ENCODE measurements at places on chromosomes 7 and 10.

DNA sequence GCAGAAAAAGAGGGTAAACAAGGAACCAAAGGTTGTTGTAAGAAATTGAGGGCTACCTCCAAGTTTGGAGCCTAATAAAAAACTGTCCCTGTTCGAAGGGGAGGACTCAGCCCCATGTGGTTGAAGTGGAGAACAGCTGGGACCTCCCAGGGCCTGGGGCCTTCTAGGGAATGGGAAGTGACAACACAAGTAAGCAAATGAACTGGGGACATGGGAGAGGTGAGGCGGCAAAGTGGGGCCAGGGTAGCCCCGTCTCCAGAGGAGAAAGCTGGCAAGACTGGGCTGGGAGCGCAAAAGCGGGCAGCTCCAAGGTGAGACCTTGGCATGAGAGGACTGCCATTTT, 198.1 kb downstream of the ZNF438 start:
- DNase-seq, result no peak

- no peak for DNase-seq
Observed at GRCh38 chr7:16925609-16926008, 43.8 kb upstream of the AGR3 start.

GRCh38 chr7:99461221-99461620, 4.7 kb downstream of the ATP5MF start:
- DNase-seq, result no peak

DNA sequence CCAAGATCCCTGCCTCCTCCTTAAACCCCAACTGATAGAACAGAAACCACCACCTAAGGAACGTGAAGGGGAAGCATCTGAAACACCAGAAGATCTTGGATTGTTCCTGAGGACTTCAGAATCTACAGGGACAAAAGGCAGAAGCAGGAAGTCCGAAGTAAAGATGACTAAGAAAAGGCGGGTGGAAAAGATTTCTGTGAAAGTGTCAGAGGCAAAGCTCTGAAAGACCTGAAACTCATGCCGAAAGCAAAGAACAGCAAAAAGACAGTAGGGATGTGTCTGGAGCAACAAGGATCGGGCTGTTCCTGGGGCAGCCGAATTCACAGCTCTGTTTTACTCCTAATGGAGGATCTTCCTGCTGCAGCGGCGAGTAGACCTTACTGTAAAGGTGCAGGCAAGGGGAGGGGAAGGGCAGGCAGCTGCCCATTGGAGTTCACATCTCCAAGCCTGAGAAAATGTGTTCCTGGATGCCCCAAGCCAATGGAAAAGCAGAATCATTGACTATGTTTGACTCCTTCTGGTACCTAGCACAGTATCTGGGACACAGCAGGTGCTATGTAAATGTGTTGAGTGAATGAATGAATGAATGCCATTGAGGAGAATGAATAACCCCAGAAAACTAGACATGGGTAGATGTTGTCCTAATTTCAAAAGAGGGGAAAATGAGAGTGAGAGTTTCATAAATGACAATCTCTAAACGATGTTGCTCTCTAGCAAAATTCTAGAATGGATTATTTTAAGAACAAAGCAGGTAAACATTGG, 40.4 kb downstream of the PDIA4 start:
- no peak for DNase-seq

DNA sequence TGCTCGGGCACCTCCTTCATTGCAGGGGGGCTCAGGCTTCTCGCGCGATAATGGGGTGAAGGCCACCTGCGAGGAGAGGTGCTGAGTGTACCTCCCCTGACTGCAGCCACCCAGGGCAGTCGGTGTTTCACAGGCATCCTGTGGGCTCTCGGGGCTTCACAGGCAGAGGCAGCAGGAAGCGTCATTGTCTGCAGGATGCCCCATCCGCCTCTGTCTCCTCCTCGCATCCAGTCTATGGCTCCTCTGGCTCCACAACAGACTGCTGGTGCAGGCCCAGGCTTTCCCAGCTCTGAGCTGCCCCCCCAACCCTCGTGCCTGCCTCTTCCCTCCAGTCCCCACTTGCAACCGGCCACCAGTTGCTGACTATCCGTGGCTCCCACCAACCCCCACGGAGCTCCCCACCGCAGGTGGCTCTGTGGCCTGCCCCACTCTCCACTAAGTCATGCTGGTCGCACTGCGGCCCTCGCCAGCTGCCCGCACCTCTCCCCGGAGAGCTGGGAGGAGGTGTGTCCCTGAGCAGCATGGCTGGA, 36.5 kb downstream of the CAMK2B start:
- DNase-seq, result no peak

DNA sequence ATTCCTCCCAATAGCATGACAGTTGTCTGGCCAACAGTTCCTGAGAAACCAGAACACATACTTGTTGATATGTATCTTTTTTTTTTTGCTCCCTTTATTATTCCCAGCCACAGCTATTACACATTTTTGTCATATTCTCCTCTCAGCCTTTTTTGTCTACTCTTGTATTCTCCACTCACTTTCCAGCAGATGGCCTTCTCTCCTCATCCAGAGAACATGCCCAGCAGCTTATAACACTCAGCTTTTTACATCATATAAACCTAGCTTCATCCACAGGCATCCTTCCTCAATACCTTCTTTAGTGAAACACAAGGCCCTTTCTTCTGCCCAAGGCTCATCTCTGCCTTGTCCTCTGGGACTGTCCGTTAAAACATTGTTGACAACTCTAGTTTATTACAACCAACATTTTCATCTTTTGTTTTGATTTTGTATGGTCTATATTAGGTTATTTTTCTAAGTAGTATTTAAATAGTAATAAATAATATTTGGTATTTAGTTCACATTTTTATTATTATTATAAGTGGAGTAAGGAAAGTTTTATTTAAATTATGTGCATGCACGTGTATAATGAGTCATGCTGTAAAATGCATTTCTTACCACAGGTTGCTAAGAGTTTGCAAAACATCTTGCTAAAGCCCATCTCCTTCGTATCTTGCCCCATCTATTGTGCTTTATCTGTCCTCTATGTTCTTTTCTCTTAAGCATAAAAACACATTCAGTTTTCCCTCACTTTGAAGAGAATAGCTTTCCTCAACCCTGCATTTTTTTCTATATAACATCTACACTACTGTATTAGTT, 101.5 kb downstream of the ORC5 start:
- no peak for DNase-seq

DNA sequence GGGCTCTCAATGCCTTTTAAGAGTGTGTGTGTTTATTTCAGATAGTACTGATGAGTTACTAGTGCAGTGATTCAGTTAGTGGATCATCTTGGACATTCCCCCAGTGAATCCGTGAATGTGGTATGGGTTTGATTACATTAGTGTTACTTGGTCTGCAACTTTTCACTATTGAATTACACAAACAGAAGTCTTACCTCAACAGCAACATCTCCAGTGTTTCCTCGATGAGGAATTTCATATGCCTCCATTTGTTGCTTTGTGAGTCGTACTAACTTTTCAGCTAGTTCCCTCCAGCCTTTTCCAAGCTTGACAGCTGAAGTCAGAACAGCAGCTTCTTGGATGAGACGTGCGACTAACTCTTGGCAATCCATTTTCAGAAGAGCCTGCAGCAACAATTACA, 63.2 kb downstream of the MACC1 start:
- no peak for DNase-seq

GRCh38 chr10:97259119-97259518, 33.3 kb downstream of the ARHGAP19 start:
- DNase-seq, result no peak

- DNase-seq, result no peak
Observed at GRCh38 chr10:13758756-13759155, 172.0 kb downstream of the PRPF18 start.

- no peak for DNase-seq
Observed at GRCh38 chr7:45104844-45105587, 6.5 kb downstream of the TBRG4 start.

GRCh38 chr7:65379318-65379717, 5.7 kb downstream of the ZNF92 start:
- DNase-seq, result no peak

DNA sequence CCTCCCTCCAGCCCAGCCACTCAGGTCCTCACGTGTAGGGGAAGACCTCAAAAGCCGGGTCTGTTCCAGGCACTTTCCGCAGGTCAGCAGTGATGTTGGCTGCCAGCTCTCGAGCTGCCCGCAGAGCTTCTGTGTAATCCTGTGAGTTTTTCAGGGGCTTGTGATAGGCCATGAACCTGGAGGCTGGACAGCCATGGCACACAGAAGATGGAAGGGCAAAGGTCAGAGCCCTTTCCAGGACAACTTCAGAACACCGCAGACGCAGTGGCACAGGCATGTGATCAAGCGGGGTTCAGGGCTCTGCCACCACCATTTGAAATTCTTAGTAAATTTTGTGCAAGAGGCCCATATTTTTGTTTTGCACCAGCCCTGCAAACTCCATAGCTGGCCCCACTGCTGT, 24.0 kb downstream of the NPC1L1 start:
- DNase-seq, result no peak

GRCh38 chr7:106166651-106167342, 54.7 kb upstream of the SYPL1 start:
- DNase-seq, result no peak

- no peak for DNase-seq
Observed at GRCh38 chr10:114103284-114103683, 59.6 kb downstream of the ADRB1 start.

DNA sequence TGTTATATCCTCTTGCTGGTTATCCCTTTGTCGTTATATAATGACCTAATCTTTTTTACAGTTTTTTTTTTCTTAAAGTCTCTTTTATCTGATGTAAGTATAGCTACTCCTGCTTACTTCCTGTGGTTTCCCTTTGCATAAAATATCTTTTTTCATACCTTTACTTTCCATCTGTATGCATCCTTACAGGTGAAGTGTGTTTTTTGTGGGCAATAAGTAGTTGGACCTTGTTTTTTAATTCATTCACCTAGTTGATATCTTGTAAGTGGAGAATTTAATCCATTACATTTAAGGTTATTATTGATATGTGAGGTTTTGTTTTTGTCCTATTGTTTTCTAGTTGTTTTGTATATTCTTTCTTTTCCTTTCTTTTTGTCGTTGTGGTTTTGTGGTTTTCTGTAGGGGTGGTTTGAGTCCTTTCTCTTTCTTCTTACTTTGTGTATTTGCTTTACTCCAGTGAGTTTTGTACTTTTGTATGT, 168.6 kb downstream of the MLLT10 start:
- no peak for DNase-seq

DNA sequence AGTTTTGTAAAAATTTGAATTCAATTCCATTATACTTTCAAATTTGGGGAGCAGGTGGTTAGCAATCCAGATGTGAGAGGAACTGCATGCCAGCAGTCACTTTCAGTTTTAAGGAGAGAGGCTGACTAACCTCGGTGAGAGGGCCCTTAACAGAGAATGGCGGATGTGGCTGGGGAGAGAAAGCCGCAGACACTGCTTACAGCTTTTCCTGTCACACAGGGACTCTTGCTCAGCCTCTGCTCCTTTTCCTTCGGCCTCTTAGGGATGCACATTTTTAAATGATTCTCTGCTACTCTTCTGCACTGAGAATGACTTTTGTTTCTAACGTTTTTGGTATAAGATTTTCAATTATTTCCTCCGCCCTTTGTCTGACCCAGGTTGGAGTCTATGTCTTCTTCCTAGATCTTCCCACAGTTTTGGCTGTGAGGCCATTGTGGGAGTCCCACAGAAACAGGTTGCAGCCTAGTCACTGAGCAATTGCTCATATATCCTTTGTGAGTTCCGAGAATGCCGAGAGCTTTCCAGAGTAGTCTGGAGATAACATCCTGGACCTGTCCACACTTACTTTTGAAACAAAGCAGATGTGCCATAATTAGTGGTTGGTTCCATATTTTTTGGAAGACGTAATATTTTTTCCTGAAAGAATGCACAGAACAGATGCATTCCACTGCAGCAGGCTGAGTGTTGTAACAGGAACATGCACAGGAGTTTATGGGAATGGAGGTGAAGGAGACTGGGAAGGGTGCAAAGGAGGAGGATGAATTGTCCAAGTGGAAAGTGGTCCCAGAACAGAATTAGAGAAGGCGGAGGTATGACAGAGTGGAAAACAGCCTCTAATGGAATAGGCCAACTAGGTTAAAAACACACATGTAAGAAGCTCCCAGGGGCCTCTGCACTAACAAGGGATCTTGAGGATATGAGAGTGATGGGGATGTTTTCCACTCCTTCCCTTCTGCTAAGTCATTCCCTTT, 168.0 kb upstream of the ZNF32 start:
- peak; percentile 52 for DNase-seq

DNA sequence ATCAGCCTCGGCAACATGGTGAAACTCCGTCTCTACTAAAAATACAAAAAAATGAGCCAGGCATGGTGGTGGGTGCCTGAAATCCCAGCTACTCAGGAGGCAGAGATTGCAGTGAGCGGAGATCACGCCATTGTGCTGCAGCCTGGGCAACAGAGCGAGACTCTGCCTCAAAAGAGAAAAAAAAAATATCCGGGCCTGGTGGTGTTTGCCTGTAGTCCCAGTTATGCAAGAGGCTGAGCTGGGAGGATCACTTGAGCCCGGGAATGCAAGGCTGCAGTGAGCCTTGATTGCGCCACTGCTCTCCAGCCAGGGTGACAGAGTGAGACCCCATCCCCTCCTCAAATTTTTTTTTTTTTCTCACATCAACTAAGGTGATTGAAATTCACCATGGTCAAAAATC, 42.8 kb downstream of the CDC123 start:
- no peak for DNase-seq

DNA sequence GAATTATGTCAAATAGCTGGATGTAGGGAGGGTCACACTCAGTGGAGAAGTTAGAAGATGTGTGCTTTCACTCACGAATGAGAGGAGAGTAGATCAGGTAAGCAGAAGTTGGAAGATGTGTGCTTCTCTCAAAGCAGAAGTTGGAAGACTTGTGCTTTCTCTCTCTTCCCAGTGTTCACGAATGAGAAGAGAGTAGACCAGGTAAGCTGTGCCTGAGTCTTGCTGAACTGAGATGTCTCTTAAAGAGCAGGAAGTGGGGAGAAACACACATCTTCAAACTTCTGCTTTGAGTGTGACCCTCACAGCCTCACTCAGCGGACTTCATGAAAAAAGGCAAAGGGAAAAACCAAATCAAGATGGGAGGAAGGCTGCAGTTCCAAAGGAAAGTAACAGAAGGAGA, 7.0 kb upstream of the TMEM243 start:
- no peak for DNase-seq

DNA sequence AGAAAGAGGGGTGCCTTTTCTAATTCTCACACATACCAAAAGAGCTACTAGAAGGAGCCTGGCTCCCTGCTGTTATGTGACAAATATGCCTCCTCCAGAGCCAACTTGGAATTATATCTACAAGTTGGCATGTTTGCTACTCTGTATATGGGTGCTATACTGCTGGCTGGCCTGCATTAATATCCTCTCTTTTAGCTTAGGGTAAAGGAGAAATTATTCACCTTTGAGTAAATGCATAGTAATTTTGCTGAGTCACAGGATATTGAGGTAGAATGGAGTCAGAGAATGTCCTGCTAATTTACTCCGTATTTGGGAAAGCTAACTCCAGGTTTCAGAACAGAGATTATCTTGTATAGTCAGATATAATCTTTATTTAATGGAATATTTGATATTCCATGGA, 24.2 kb upstream of the LIPN start:
- no peak for DNase-seq
